T-helper 9 cell (primary cell): ENCODE measurements at places on chromosomes 2 and 18.

- DNase-seq: no peak
Observed at GRCh38 chr2:20624884-20625485, 25.9 kb downstream of the HS1BP3 start.

DNA sequence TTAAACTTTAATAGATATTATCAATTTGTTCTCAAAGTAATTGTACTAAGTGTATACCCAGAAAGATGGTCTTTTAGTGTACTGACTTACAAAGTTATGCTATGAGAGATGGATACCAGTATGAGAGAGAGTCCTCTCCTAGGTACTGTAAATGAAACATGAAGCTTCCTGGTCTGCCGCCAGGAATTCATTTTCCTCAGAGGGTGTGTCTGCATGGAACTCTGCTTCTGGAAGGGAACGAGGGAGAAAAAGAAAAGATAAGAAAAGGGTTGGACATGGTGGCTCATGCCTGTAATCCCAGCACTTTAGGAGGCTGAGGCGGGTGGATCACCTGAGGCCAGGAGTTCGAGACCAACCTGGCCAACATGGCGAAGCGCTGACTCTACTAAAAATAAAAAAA lies 2.2 kb upstream of the SSB start:
- no peak for DNase-seq

DNA sequence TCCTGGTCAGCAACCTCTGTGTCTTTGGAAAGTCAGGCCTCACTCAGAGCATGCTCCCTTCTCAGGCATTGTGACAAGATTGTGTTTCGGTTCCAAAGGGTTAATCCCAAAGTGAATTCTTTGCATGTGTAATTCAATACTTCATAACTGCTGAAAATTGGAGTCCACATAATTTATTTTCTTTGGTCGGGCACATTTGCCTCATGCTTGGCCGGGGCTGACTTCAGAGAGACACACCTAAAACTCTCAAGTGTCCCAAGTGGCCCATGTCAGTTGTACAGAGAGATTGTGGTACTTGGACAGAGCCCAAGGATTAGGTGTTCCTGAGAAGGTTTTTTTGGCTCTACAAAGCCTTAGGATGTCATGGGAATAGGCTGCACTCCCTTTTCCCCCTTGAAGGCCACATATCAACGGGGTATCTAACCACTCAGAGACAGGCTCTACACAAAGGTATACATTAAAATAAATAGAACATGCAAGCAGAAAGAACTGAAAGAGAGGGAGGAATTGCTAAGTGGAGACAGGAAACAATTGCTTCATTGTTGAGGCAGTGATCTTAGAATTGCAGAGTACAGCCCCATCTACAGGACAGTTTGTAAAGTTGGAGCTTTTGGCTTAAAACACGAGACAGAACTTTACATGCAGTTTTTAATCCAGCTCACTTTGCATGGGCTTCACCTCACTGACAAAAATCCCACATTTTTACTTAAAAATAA lies 1232.3 kb upstream of the ZEB2 start:
- no peak for DNase-seq

GRCh38 chr2:238155051-238155760 lies 3.6 kb upstream of the ERFE start:
- DNase-seq: no peak

GRCh38 chr2:148670773-148671172 lies 26.2 kb downstream of the EPC2 start:
- no peak for DNase-seq

GRCh38 chr18:22637787-22638186 lies 220.1 kb upstream of the CTAGE1 start:
- DNase-seq: no peak

GRCh38 chr2:122748552-122749011 lies 993.1 kb downstream of the TSN start:
- no peak for DNase-seq

- no peak for DNase-seq
Observed at GRCh38 chr2:66343259-66343658, 91.7 kb upstream of the MEIS1 start.

GRCh38 chr2:174247474-174248186 lies 702 bp downstream of the OLA1 start:
- DNase-seq: no peak

GRCh38 chr2:203401-203800 lies 60.4 kb downstream of the SH3YL1 start:
- no peak for DNase-seq

GRCh38 chr18:72161691-72162090 lies 382.5 kb downstream of the CBLN2 start:
- DNase-seq: no peak

DNA sequence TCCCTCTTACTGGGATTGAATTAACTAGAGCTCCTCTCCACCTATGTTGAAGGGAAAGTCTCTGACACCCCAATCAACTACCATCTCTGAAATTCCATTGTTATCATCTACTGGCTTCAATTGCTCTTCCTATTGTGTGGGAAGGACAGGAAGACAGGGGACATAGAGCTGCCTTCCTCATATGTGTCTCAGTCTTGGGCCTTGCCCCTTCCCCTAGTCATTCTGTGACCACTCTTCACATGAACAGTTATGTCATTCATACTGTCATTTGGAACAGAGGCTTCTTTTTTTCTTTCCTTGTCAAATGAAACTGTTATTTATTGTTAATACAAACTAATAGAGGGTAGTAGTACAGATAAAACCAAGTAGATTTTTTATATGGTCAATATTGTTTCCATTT lies 69.6 kb upstream of the EMILIN2 start:
- no peak for DNase-seq

DNA sequence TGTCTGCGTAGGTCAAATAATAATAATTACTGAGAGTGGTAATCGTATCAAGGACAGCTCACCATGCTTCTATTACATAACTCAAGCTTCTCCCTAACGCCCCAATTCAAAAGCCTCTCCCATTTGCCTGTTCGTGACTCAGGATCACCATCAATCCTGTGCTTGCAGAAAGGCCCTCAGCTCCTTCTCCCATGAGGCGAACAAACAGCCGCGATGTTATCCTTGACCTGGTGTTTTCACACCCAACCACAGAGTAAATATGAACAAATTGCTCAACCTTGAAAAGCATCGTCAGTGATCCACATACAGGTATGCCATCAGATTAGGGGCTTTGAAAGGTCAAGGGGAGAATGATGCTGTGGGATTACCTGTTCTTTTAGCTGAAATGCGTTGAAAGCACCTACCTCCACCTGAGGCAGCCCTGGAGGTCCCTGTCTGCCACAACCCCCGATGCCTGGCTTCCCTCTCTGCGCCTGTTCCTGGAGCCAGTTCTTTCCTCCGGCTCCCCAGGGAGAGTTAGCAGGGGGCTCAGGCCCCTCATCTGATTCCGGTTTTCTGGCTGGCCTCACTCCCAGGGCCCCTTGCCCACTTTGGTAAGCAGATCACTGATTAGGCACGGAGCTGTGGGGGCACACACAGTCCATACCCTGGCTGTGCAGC lies 39.1 kb upstream of the ODC1 start:
- DNase-seq: no peak

- DNase-seq: no peak
Observed at GRCh38 chr2:134249755-134250154, 4.1 kb upstream of the MGAT5 start.

DNA sequence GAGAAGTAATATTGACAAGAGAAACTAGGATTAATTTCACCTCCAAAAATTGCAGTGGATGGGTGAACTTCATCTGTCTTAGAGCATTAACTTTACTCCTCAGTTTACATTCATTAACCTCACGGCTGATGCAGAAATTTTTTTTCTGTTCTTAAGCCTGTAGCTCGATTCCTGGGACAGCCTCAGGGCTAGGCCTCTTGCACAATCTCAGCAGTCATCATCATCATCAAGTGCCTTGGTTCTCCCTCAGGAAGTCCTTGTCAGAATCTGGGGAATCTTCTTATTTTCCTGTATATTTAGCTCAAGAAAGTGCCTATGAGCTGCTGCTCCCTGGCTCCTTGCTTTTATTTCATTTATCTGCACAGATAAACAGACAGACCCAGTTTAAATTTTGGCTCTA lies 1272.2 kb upstream of the LRRTM1 start:
- DNase-seq: no peak

DNA sequence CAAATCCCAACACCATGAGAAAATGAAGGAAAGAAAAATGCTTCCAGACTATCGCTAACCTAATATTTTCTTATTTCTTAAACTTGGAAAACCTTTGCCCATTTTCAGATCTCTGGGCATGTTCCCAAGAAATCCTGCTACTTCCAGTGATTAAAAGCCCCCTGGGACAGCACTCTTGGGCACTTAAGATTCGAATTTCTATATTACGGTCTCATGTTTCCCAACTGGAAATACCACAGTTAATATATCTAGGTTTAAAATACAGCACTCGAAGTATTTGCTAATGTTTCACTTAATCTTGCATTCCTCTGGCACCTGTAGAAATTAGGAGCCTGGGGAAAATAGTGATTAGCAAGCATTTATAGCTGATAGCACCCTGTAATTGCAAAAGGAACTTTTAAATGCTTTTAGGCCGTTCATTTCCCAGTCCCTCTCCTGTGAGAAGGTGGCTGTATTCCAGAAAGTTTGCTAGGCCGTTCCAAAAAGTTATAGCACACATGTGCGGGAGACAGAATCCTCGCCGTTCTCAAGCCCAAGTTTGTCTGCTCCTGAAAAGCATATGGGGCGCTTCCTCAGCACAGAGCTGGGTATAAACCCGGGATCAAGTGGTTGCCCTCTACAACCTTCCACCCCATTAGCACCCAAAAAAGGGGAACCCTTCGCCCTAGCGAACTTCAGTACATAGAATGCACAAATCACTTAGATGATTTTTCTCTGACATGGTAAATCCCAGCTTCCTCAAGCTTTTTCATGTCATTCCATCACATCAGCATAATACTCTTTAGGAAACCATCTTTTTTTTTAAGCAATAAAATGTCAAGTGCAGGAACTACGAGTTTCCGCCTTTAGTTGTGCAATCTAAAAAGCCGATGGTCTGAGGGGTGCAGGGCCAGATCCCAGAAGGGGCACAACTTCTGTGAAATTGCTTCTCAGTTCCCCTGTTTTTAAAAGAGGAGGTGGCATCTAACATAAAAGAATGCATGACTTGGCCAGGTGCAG lies 60.6 kb downstream of the DIPK1C start:
- no peak for DNase-seq

- no peak for DNase-seq
Observed at GRCh38 chr2:100812116-100812515, 7.8 kb upstream of the NPAS2 start.

GRCh38 chr2:101788565-101788964 lies 91.1 kb downstream of the MAP4K4 start:
- no peak for DNase-seq

- DNase-seq: no peak
Observed at GRCh38 chr18:9743200-9744016, 35.3 kb downstream of the RAB31 start.

GRCh38 chr18:74965682-74966081 lies 243.3 kb downstream of the PTGR3 start:
- DNase-seq: no peak

DNA sequence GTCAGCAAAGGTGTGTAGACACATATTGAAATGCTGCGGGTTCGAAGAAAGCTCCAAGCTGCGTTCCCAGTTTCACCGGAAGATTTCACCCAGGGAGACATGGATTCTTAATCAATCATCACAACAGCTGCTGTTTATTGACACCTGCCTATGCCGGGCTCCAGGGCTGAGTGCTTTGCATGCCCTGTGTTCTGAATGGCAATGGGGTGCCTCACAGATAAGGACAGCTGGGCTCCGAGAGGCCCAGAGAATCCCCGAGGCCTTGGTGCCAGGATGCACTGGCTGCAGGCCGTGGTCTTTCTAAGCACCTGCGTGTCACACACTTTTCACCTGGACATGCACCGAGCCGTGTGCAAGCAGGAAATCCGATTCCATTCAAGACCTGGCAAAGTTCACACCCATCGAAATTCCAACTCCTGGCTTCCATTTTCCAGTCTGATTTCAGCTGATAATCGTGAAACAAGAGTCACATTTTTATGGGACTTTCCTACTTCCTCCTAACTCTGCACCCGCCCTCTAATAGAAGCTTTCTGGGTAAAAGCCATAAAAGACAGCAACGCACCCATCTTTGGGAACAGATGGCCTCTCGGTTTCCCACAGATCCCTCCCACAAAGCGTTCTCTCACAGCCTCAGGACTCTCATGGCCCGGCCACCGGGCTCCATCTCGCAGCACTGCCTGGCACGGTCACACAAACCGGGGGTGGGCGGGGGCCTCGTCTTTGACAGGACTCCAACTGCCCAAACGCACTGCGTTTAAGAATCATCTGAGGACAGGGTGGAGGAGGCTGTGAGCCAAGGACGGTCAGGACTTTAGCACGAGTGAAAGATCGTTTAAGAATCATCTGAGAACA lies 245.6 kb upstream of the SALL3 start:
- no peak for DNase-seq

- no peak for DNase-seq
Observed at GRCh38 chr2:224932522-224932921, 109.7 kb downstream of the DOCK10 start.

DNA sequence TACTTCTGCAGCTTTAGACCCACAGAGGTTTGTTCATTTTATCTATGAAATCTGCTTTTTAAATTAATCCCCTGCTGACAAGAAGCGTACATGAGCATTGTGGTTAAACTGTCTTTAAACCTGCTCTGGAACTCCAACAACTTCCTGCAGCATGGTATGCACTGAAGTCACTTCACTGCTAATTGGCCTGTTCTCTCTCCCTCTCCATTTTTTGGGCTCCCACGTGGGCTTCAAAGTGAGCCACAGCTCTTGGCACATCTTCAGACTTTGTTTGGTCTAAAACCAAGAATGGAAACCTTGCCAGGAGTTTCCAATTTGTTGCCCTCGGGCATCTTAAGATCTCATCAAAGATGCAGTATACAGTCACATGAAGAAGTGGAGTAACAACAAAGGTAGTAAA lies 311.4 kb downstream of the LRRTM1 start:
- no peak for DNase-seq

GRCh38 chr18:29096079-29096770 lies 919.3 kb upstream of the CDH2 start:
- DNase-seq: no peak

DNA sequence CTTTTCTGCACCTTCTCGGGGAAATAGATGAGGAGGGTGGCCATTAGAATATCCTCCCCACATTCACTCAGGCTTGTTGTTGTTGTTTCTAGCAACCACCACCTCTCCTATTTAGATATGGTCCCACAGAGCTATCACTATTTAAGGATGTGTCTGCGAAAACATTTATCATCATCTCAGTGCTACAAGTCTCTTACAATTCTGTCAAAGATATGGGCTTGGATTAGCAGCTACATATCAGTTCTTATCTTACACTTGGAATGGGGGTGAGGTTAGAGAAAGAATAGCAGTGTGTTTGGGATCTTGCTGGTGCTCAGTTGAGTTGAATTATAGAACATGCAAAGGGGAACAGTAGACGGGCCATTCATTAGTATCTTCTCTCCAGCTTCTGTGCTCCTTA lies 546.1 kb downstream of the PARD3B start:
- no peak for DNase-seq

DNA sequence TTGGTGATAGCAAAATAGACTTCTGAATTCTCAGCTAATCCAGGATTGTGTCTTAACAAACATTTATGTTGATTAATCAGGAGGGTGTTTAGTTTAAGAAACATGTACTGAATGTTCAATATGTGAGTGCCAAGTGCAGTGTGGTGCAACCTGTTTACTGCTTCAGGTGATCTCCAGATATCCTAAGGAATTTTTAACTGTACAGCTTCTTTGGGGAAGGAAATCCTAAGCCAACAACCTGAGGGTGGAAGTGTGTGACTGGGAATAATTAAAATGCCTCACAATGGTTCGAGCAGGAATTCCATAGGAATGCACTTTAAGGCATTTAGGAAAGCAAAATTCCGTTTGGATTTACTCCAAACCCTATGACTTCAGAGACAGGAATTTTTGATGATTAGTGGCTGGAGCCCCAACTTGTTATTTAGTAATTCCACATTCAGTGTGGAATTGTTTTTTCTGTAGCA lies 16.4 kb downstream of the CRIM1 start:
- no peak for DNase-seq
